ENCODE measurements at places on chromosomes 2 and 18. TPM values are rescaled to one million over a fixed set of nuclear protein-coding genes. Genes with fewer than 3 reads are reported as not detected.

CCDC74A gene
- 14.7 TPM for total RNA-seq

HOXD3 gene
- not detected for total RNA-seq

MALL gene
- total RNA-seq: 166 TPM

GFPT1 gene
- 16.4 TPM for total RNA-seq

CNDP1 gene
- not detected for total RNA-seq

EN1 gene
- 0.87 TPM for total RNA-seq

TSPYL6 gene
- not detected for total RNA-seq

KRTCAP3 gene
- 0.39 TPM for total RNA-seq

DBI gene
- total RNA-seq: 526 TPM

COQ10B gene
- 20.0 TPM for total RNA-seq

ZNF396 gene
- 0.71 TPM for total RNA-seq

C2orf66 gene
- 0.12 TPM for total RNA-seq

HTRA2 gene
- total RNA-seq: 31.9 TPM

SALL3 gene
- not detected for total RNA-seq

TYMS gene
- 166 TPM for total RNA-seq

DSG1 gene
- not detected for total RNA-seq

GALNT3 gene
- not detected for total RNA-seq

UGT1A6 gene
- 1.5 TPM for total RNA-seq

TMSB10 gene
- total RNA-seq: 9,260 TPM

KHK gene
- 9.5 TPM for total RNA-seq

FOXI3 gene
- total RNA-seq: not detected

SFTPB gene
- 0.15 TPM for total RNA-seq

KIAA2012 gene
- not detected for total RNA-seq

CFAP210 gene
- total RNA-seq: 0.50 TPM

COL4A4 gene
- total RNA-seq: 2.4 TPM

NCKAP5 gene
- 1.2 TPM for total RNA-seq

LANCL1 gene
- total RNA-seq: 29.8 TPM

PRSS56 gene
- total RNA-seq: 0.11 TPM

EIF5B gene
- 57.2 TPM for total RNA-seq

SCN2A gene
- total RNA-seq: not detected

C1QL2 gene
- 0.29 TPM for total RNA-seq

RNF125 gene
- total RNA-seq: 0.35 TPM

CDH20 gene
- not detected for total RNA-seq

LCT gene
- total RNA-seq: 0.03 TPM

PRKAG3 gene
- total RNA-seq: not detected

FHOD3 gene
- 3.3 TPM for total RNA-seq

SLC9A2 gene
- 3.7 TPM for total RNA-seq

QPCT gene
- total RNA-seq: 21.2 TPM

EVX2 gene
- not detected for total RNA-seq

CRACDL gene
- 3.2 TPM for total RNA-seq

RAB6C gene
- total RNA-seq: not detected

TLX2 gene
- 0.36 TPM for total RNA-seq

KIF5C gene
- 0.39 TPM for total RNA-seq

ANKRD53 gene
- not detected for total RNA-seq

ALK gene
- total RNA-seq: not detected

ABHD3 gene
- total RNA-seq: 21.4 TPM

GCG gene
- total RNA-seq: not detected

ALMS1 gene
- 8.0 TPM for total RNA-seq

PAIP2B gene
- total RNA-seq: 0.30 TPM

COLEC12 gene
- total RNA-seq: 0.06 TPM

LAMA1 gene
- 0.17 TPM for total RNA-seq

TTN gene
- total RNA-seq: under 0.01 TPM

MAL gene
- total RNA-seq: not detected

NTSR2 gene
- total RNA-seq: not detected

POU3F3 gene
- total RNA-seq: not detected

CTAGE1 gene
- not detected for total RNA-seq

EGR4 gene
- total RNA-seq: 0.09 TPM

KCNK3 gene
- 0.81 TPM for total RNA-seq

Data from A549 treated with GW870086 at 1 μM for 4 hours (cell line).